Caki2 (cell line): ENCODE measurements at places on chromosomes 6 and 20. TPM values are rescaled to one million over a fixed set of nuclear protein-coding genes. Genes with fewer than 3 reads are reported as not detected.

MEI4 gene
- total RNA-seq, result not detected in 2 replicates

- DNase-seq, result no peak
Measured at GRCh38 chr6:34859951-34860350, 27.9 kb downstream of the TAF11 start.

CCHCR1 gene
- total RNA-seq, result 130 and 142 TPM in 2 replicates

GRCh38 chr20:35767683-35768481 is 3.9 kb upstream of the PHF20 start:
- DNase-seq, result no peak

DNA sequence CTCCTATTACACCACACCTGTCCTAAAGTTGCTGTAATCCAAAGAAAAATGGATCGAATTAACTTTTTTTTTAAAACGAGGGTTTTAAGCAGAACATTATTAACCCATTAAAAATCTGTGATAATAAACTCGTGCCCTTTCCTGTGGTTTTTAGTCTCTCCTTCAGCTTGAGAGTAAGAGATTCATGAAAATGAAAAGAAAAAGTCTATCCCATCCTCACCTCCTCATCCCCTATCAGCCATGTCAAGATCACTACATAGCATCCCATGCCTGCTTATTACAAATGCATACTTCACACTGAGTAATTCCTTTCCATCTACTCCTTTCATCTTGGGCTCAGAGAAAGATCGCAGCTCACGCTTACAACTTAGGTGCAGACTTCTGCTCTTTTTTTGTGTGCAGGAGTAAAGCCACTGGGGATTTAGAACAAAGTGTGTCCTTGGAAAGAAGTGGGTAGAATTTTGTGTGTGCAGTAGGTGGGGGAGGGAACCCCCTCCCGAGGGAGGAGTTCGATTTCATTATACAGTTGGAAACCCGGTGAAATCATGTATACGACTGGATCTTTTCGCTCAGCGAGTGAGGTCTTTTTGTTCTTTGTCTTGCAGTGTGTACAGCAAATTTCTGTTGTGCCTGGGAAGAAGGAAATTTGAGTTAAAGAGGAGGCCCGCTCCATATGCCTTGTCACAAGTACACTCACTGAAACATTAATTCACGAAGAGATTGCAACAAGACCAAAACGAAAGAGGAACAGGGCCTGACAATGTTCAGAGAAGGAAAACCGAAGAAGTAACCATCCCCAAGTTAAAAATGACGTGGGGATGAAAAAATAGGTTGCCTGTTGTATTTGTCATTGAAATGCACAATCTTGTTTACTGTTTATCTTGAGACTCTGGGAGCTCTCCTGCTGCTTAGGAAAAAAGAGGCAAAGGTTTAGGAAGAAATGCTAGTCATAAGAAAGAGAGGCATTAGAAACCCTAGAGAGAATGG is 146.5 kb upstream of the ZNF217 start:
- peak; percentile 58 for DNase-seq

- DNase-seq, result no peak
Measured at GRCh38 chr6:2961506-2961905, 9.9 kb downstream of the SERPINB6 start.

DNA sequence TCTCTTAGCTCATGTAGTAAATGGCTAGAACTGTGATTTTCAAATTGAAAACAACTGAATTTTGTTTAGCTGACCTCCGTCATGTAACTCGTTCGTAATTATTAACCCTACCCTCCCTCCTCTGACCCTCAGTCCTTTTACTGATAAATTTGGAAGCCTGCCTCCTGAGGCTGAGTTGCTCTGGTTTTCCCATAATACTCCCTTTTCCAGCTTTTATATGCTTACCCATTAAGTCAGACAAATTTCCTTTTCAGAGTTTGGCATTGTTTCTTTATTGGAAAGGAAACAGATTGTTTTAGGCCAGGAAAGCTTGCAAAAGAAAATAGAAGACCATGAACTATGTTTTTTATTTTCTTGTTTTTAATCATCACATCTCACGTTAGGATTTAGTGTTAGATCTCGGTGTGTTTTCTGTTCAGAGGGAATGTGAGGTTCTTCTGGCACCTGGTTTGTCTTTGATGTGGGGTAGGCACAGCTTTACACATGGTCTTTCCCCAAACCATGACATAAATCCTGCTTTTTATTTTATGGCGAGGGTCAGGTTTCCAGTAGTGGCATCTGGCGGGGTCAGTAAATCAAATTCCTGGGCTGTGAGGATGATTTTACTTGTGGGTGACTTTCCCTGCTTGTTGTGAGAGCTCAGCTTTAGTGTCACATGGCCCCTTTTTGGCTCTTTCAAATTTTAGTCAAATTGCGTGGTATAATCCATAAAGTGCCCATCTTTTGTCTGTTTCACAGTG is 24.5 kb downstream of the PLCB4 start:
- no peak for DNase-seq

DNA sequence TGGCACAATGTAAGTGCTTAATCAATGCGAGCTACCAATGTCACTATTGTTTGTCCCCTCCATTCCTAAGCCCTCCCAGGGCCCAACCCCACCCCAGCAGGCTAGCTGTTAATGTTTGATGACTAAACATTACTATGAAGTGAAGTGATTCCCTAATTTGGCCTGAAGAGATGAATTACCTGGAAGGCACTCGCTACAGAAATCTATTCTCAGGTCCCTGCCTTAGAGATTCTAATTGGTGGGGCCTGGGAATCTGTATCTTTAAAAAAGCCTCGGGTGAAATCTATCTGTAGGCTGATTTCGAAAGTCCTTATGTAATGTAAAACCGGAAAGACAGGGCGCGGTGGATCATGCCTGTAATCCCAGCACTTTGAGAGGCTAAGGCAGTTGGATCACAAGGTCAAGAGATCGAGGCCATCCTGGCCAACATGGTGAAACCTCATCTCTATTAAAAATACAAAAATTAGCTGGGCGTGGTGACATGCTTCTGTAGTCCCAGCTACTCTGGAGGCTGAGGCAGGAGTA is 16.9 kb upstream of the SNAI1 start:
- DNase-seq, result no peak

DNAAF9 gene
- 5.7 and 6.1 TPM in 2 replicates for total RNA-seq

DNA sequence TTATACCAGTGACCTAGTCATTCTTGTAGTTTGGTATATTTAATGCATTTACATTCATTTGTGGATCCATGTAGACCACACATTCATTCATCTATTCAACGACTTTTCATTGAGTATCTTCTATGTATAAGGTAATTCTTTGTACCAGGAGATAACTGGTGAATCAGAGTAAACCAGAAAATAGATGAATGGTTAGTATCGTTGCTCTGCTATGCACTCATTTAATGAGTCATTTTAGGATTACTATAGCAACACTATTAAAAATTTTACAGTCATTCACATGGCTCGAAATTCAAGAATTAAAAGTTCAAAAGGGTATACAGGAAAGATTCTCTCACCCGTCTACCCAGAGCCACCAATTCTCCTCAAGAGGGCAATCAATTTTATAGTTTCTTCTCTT is 26.8 kb downstream of the DOK5 start:
- no peak for DNase-seq

DNA sequence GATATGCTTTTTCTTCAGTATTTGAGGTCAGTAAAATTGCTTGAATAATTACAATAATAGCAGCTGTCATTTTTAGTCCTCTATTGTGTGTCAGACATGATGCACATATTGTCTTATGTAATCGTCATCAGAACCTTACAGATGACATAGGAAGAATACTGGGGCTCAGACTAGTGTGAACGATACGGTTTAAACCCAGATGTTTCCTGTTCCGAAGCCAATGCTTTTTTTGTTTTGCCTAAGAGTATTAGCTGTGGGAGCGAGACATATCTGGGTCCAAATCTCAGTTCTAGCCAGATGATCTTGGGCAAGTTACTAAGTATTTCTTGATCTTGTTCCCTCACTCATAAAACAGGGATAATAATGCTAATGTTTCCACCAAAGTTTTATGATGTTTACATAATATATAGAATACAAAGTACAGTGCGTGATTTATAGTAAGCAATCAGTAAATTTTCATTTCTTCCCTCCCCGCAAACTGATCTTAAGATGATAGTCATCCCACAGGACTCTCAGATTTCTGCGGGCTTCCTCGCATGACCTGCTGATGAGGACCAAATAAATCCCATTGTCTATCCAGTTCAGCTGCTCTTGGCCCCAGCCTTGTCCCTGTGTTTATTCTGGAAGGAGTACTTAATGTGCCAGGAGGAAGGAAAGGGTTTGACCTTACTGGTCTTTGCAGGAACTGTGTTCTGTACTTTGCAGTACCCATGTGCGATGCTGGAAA is 98.2 kb downstream of the CAP2 start:
- DNase-seq, result no peak

SPATA25 gene
- total RNA-seq, result 0.43 TPM in 1 of 2 replicates, not detected in the other

BPIFB1 gene
- not detected in 2 replicates for total RNA-seq

DNA sequence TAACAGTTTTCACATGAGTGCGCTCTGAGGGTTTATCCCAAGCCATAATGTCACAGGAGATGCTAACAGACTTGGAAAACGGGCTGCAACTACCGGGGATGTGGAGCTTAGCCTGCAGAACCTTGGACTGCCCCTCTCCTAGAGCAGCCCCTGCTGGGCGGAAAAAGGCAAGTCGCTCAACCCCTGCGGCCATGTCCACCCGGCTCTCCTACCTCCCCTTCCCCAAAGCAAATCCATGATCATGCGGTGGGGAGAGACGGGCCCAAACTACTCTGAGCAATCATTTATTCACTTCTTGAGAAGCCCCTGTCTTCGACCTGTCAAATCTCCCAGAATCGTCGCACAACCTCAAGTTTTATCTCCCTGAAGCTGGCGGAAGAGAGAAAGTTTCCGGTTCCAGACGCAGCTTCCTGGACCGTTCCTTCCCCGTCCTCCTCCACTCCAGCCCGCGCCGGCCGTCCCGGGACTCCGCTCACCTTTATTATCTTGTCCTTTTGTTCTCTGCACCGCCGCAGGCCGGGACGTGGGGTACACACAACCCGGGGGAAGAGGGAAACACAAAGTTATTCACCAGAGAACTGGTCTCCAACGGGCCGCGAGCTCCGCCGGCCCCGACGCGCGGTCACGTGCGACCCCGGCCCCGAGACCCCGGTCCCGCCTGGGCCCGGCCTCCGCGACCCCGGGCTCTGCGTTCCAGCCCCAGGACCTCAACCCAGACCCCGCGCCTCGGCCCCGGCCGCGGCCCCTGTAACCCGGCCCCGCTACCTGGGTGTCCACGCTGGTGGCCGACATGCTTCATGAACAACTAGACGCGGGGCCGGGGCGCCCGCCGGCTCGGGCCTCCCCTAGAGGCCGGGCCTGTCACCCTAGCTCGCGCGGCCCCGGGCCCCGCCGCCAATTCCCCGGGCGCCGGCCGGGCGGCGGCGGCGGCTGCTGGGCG is 560 bp downstream of the YTHDF1 start:
- peak; percentile 60 for DNase-seq

PGM3 gene
- total RNA-seq, result 49.0 and 64.9 TPM in 2 replicates
